Trophoblast cell (in vitro differentiated cells and primary cell): ENCODE measurements at places on chromosomes 4 and X.
A peak's percentile ranks its signal among the peaks of the same experiment; 100 is the strongest.

DNA sequence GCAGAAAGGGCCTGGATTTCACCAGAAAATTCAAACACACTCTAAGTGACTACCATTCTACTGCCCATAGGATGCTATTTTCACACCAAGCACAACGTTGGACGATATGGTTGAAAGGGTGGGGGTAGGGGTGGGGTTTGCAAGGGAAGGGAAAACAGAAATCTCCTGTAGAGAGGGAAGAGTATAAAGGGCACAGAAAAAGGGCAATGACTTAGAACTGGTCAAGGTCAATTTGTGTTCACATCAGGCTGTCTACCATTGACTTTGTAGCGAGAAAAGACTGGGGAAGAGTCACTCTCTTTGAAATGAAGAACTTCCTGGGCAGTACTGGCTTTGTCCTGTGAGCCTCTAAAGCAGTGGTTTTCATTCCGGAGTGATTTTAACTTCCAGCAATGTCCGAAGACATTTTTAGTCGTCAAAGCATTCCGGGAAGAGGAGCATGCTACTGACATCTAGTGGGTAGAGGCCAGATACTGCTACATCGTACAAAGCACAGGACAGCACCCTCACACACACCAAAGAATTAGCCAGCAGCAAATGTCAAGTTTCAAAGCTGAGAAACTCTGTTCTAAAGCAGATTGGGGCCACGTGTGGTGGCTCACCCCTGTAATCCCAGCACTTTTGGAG lies 48.4 kb upstream of the SLC7A3 start:
- DNase-seq: peak; percentile 28

- DNase-seq: no peak
These were observed 19.7 kb upstream of the SPON2 start for GRCh38 chr4:1192091-1192492.

DNA sequence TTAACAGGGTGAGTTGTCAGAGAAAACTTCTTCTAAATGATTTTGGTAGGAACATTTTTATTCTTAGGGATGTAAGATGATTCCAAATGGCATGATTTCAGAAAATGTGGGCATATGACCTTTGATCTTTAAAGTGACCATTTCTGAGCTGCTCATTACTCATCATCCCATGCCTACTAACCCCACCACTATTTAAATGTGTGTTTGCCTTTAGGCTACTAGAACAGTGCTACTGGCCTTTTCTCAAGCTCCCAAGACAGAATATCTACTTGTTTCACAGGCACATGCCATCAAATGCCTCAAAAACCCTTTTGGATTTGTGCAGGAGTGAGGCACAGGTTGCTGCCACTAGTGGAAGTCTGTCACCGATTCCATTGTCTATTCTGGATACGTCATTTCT lies 428.2 kb downstream of the ADAM29 start:
- no peak for DNase-seq

DNA sequence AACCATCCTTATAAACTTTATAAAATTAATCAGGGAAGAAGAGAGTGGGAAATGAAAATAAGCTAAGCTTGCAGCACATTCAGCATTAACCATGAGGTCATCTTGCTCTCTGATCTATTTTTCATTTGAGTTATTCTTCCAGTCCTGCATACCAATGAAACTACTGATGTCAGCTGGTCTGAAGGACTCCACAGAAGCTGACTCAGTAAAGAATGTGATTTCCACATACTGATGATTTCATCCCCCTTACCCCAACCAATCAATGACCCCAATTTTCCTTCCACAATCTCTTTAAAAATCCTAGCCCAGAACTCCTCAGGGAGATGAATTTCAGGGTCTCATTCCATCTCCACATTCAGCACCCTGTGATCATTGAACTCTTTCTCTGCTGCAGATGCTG lies 18.8 kb upstream of the DSPP start:
- DNase-seq: peak; percentile 11

DNA sequence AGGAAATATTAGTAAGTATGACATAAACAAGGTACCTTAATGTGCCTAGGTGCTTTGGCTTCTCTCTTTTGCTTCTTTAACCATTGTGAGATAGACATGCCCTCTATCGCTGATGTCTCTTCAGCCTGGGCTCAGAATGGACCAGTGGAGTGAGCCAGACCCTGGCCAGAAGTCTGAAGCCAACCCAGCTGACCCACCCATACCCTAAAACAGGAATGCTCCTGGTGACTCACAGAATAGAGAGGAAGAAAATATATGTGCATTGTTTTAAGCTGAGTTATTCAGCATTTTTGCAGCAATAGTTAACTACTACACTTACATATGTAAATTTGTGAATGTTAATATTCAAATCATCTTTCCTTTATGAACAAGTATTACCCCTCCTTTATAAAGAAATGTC lies 167.5 kb upstream of the PCDH10 start:
- DNase-seq: no peak

DNA sequence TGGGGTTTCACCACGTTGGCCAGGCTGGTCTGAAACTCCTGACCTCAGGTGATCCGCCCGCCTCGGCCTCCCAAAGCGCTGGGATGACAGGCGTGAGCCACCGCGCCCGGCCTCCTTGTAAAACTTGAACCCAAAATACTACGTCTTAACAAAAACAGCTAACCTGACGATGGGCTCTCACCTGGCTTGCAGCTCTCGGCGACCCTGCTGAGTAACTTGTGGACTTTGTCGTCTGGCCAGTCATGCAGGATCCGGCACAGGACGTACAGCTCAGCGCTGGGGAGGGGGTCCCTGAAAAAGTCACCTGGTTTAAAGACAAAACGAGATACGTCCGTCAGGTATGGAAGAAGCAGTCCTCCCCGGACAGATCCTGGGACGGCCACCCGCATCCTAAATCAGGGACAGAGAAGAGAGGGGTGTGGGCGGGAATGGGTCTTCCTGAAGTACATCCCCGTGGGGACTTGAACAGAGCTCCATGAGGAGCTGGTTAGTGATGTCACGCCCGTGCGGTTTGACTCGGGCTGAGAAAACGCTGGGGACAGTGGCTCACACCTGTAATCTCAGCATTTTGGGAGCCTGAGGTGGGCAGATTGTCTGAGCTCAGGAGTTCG lies 20.7 kb upstream of the SLC25A6 start:
- DNase-seq: no peak

GRCh38 chr4:170242471-170242870 lies 152.7 kb upstream of the AADAT start:
- no peak for DNase-seq

DNA sequence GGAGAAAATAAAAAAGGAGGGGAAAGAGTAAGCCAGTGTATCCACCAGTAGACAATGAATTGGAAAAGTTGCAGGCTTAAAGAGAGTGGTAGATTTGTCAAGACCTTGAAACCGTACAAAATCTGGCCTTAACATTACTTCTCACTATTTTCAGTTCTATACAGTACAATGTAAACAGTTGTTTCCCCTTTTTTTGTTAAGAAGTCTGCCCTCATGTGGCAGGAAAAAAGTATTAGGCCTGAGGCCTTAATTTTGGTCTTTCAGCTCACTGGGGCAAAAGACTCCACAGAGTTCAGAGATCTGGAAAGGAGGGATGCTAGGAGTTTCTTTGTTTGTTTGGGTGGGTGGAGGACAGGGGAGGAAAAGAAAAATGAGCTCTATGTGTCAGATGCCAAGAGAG lies 92.8 kb upstream of the CCDC160 start:
- DNase-seq: no peak

DNA sequence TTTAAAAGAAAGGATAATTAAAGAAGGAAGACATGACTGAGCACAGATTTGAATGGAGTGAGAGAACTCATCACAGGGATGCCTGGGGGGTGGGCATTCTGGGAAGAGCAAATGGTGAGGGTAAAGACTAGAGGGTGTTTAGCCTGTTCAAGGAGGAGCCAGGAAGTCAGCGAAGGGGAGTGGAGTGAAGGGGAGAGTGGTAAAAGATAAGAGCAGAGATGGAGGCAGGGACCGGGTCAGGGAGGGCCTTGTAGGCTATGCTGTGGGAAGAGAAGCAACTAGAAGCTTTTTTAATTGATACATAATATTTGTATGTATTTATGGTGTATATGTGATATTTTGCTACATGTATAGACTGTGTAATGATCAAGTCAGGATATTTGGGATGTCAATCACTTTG lies 2.2 kb upstream of the VGLL1 start:
- DNase-seq: no peak

DNA sequence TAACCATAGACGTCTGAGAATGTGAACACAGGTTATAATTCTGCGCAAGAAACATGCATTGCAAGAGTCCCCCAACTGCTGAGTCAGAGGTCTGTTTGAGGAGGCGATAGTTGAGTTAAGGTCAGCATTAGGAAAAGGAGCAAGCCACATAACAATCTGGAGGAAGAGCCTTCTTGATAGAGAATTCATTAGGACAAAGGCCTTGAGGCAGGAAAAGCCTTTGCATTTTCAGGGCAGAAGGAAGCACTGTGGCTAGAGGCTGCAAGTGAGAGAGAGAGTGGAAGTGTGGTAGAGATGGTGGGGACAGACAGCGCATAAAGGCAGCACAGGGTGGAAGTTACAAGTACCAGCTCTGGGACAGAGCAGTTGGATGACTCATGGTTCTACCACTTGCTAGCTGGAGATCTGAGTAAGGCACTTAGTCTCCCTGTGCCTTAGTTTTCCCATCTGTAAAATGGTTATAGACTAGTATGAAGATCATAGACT lies 125.8 kb upstream of the LNX1 start:
- no peak for DNase-seq

- no peak for DNase-seq
These were observed 17.7 kb downstream of the UBE2D3 start for GRCh38 chr4:102809691-102810090.

DNA sequence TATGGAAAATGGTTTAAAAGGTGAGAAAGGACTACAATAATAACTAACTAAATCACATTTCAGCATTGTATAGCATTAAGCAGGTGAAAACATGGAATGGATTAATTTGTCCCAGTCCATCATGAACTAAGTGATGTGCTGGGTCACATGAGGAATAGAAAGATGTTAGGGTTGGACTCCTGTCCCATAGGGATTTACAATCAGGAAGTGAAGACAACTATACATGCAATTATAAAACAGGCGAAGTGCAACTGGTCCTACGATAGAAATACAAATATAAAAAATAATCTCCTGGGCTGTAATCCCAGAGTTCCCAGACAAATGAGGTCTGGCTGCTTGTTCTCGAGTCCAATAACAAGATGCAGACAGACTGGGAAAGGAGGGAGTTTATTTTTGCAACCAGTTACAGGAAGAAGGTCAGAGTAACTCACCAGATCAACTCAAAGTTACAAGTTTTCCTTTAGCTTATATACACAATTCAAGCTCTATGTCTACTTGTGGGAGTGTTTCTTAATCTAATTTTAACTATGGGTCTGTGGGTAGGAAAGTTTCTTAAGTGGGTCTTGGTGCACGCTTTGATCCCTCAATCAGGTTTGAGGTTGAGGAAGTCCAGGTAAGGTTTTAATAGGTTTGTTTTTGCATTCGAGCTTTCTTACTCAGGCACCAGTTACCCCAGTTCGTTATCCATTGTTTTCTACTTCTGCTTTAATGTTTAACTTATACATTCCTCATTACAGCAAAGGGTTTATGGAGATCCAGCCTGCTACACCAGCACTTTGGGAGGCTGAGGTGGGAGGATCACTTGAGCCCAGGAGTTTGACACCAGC lies 50.1 kb downstream of the IGFBP7 start:
- DNase-seq: no peak

DNA sequence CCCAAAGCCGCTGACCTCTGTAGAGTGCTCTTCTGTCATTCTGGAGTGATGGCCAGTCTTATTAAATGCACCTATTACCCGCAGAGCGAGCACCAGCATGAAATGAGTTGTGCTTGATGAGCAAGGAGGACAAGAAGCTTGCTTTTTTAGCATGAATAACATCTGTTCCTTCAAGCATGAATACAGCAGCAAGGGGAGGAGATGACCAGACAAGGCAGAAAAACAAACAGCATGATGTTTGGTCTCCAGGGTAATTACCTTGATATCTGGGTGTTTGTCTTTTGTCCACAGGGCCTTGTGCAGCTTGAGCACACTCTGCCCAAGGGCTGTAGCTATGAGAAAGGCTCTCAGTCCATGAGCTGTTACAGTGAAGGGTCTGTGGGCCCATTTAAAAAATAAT lies 324.8 kb upstream of the DDX53 start:
- DNase-seq: no peak

GRCh38 chr4:113153529-113154101 lies 104.2 kb downstream of the ANK2 start:
- DNase-seq: no peak

DNA sequence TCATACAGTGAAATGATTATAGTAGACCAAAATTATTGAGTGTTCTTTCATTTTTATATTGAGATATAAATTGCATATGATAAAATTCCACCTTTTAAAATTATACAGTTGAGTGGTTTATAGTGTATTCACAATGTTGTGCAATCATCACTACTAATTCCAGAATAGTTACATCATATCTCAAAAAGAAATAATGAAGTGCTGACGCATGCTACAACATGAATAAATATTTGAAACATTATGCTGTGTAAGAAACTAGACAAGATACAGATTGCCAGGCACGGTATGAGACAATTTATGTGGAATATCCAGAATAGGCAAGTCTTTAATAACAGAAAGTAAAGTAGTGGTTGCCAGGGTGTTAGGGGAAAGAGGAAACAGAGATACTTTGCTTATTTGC lies 871.7 kb downstream of the FAM133A start:
- no peak for DNase-seq

- no peak for DNase-seq
These were observed 8.9 kb downstream of the MTHFD2L start for GRCh38 chr4:74166818-74167217.

GRCh38 chr4:109126856-109127255 lies 175.6 kb downstream of the COL25A1 start:
- no peak for DNase-seq
